ENCODE measurements at places on chromosomes 16 and 17. TPM values are rescaled to one million over a fixed set of nuclear protein-coding genes. Genes with fewer than 3 reads are reported as not detected.

- no peak for DNase-seq
Observed at GRCh38 chr16:65659758-65660157, 537.9 kb upstream of the CDH11 start.

DNA sequence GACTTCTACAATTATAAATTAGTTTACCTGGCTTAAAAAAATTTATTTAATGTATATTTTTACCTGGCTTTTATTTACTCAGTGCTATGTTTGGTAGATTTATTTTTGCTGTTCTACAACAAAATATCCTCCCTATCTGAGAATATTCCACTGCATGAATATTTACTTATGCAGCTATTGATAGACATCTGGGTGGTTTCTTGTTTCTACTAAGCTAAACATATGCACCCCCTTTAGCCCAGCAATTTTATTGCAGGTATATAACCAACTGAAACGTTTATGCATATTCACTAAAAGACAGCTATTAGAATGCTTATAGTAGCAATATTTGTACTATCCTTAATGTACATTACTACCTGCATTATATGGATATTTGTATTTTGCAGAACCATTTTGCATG, 187.7 kb upstream of the CPHXL start:
- DNase-seq = no peak

Gene TMEM92
- 0.49 TPM for polyA plus RNA-seq

- no peak for DNase-seq
Observed at GRCh38 chr16:17784073-17784472, 313.3 kb upstream of the XYLT1 start.

DNA sequence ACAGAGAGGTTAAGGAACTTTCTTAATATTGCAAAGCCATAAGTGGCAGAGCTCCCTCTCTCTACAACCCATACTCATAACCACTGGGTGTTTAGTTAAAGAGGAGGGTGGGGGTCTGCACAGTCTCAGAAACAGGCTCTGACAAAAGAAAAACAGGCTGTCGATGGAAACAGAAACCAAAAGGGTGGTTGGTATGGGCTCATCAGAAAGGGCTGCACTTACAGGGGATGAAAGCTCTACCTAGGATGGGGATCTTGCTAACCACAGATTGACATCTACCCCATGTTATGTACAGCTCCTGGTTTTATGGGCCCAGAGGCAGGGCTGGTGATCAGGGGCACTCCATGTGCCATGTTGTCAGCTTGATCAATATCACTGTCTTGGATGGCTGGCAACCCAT, 111.4 kb downstream of the CYLD start:
- DNase-seq = no peak

Gene RAP1GAP2
- 22.0 TPM for polyA plus RNA-seq

Gene TEKT3
- polyA plus RNA-seq = 3.6 TPM

GRCh38 chr17:75124041-75124818, 7.3 kb downstream of the NT5C start:
- no peak for DNase-seq

Gene SOX15
- 15.2 TPM for polyA plus RNA-seq

DNA sequence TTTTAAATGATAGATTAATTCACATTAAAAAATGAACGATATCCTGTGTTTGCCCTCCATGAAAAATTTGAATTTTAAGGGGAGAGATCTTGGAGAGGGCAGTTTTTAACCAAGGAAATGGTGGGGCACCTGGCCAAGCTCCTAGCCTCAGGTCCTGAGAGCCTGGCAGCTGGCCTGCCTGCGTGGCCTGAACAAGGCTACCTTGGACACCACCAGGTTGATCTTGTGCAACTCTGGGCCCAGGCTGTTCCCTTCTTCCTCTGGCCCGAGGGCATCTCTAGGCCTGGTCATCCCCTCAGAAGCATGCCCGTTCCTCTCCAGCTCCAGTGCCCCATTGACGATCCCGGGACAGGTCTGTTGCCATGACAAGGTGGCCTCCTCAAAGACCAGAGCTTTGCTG, 33.4 kb upstream of the LONP2 start:
- DNase-seq = no peak

- no peak for DNase-seq
Observed at GRCh38 chr17:45146166-45146565, 2.1 kb upstream of the HEXIM1 start.

- DNase-seq = no peak
Observed at GRCh38 chr16:31522071-31522470, 5.6 kb upstream of the AHSP start.

- DNase-seq = no peak
Observed at GRCh38 chr17:61126473-61127249, 273.0 kb upstream of the TBX2 start.

- no peak for DNase-seq
Observed at GRCh38 chr16:87927195-87927562, 9.2 kb downstream of the CA5A start.

DNA sequence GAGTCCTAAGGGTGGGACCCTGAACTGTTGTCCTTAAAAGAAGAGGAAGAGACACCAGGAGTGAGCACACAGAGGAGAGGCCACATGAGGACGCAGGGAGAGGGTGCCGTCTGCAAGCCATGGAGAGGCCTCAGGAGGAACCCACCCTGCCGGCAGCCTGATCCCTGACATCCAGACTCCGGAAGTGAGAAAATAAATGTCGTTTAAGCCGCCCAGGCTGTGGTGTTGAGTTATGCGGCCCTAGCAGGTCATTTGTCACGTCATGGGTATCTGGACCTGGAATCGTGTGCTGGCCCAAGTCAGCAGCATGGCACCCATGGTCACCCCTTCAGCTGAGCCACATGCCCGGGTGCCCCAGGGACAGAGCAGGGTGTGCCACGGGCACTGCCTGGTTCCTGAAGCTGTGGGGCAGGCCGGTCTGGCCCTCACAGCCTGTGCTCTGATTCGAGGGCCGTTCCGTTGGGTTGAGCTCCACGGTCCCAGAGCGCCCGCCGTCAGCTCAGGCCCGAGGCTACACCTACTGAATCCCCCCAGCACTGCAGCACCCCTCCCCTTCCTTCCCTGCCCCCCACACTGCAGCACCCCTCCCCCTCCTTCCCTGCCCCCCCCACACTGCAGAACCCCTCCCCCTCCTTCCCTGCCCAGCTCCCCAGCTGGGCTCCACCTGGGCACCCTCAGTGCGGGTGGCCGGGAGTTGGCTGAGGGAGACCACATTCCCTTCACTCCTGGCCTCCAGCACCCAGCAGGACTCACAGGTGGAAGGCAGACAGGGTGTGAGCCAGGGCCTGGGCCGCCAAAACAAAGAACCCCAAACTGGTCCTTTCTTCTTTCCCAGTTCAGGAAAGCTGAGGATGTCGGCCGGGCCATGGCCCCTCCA, 2.7 kb upstream of the CCDC57 start:
- DNase-seq = no peak

Gene ELMO3
- polyA plus RNA-seq = 2.9 TPM

GRCh38 chr17:11742886-11743285, 144.6 kb downstream of the DNAH9 start:
- no peak for DNase-seq

GRCh38 chr17:39393736-39394135, 7.7 kb downstream of the FBXL20 start:
- DNase-seq = no peak

Gene KRTAP4-5
- polyA plus RNA-seq = not detected

GRCh38 chr17:75632863-75633485, at the start of gene SMIM5:
Gene SMIM5 (plus strand): TSS chr17:75633434. CDS start chr17:75640202, 6,768 bp downstream.
- peak; percentile 53 for DNase-seq

- DNase-seq = no peak
Observed at GRCh38 chr16:62391134-62391533, 354.9 kb upstream of the CDH8 start.

DNA sequence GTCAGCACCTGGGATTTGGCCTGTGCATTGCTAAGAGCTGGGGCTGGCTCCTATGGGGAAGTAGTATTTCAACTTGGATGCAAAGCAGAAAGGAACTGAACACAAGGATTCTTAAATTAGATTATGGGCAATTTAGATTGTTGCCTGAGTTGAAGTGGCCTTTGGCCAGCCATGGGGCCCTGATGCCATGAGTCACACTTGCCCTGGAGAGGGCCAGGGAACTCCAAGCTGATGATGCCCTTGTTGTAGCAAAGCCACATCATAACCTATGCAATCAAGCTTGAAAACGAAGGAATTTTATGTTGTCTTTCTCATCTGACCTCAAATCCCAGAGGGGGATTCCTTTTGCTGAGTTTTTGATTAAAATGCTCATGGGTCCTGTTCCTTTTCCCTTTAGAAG, 3.9 kb upstream of the SPATA32 start:
- DNase-seq = no peak

GRCh38 chr17:8312251-8312650, 2.2 kb downstream of the ARHGEF15 start:
- no peak for DNase-seq

Gene TEX14
- 1.3 TPM for polyA plus RNA-seq

Measured in spinal cord (tissue), 10 donors.